Stimulated activated CD4-positive, alpha-beta T cell treated with anti-CD3 and anti-CD28 coated beads, TNF-alpha, amount 100 ng/mL, for 1 hour (primary cell): ENCODE measurements at places on chromosomes 1 and 21.

GRCh38 chr21:46168659-46169386 is 13.4 kb upstream of the FTCD start:
- no peak for DNase-seq

DNA sequence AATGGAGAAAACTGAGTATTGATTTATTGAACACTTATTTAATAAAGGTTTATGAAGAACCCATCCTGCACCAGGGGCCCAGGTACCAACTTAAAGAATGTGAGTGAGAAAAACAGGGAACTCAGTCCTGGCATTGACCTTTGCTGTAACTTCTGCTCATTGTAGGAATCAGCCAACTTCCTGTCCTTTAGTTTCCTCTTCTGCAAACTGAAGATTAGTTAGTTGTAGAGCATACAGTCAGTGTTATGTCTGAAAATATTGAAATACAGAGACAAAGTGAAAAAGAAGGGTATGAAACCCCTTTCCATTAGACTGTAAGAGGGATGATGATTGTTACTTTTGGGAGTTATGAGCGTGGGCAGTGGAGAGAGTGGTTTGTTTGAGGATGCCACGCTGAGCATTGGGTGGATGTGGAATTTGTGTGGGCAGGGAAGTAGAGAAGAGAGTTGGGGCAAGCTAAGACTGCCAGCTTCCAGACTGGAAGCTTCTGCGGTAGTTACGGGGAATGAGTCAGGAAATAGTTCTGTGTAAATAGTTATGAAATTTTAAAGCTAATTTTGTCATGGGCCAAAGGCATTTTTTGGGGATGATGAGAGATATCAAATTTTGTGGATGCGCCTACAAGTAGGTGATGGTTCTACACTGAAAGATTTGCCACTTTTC is 89.2 kb downstream of the GPR88 start:
- no peak for DNase-seq

GRCh38 chr1:8494681-8495080 is 176.8 kb downstream of the SLC45A1 start:
- DNase-seq: no peak

DNA sequence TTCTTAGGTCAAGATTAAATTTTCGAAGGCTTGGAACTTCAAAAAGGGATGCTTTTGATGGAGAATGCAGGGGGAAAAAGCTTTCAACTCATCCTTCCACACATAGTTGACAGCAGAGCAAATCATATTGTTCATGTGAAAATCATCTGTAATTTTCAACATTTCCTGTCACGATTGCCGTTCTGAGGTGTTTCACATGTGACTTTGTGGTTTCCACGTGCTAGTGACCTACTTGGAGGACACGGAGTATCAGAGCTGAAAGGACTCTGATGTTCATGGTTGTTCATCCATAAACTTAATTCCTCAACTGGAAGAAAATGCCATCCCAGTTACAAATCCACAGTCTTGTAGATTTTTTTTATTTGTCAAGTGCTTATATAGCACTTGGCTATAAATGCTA is 79.1 kb downstream of the ZP4 start:
- no peak for DNase-seq

DNA sequence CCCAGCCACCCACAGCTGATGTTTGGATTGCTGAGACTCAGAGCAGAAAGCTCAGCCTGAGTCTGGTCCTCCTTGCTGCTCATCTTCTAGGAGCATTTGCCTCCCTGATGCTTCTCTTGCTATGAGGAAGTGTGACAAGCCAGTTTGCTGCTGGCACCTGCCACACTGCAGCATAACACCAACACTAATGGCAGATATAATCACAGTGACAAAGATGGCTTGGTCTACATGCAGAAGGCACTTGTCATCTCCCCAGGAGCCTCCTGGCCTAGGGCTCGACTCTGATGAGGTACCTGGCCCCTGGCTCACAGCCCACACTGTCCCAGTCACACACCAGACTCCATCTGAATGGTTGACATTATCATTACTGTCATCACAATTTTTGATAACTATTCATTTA is 13.9 kb upstream of the PSMB2 start:
- DNase-seq: no peak

DNA sequence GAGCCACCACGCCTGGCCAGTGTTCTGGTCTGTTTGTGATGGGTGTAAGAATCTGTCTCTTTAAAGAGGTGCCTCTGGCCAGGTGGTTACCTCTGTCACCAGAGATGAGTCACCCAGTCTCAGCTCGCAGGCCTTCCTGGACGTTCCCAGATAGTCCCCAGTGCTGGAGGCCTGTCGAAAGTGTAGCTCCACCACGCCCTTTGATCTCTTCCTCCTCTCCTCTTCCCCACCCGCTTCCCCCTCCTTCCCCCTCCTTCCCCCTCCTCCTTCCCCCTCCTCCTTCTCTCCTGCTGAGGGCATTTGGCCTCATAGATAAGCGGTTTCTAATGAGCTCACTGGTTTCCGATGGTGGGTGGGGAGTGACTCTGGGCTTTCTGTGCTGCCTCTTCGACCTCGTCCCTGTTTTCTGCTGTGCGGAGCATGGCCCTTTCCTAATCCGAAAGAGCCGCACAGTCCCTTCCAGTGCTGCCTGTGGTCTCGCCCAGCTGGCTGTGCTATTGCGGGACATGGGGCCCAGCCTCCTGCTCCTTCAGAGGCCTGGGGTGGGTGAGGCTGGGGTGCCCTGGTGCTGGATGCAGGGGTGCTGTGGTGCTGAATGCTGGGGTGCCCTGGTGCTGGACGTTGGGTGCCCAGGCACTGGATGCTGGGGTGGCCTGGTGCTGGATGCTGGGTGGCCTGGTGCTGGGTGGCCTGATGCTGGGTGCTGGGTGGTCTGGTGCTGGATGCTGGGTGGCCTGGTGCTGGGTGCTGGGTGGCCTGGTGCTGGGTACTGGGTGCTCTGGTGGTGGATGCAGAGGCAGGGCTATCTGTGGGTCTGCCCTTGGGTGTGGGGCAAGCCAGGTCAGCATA is 19.2 kb downstream of the AGPAT3 start:
- DNase-seq: no peak

DNA sequence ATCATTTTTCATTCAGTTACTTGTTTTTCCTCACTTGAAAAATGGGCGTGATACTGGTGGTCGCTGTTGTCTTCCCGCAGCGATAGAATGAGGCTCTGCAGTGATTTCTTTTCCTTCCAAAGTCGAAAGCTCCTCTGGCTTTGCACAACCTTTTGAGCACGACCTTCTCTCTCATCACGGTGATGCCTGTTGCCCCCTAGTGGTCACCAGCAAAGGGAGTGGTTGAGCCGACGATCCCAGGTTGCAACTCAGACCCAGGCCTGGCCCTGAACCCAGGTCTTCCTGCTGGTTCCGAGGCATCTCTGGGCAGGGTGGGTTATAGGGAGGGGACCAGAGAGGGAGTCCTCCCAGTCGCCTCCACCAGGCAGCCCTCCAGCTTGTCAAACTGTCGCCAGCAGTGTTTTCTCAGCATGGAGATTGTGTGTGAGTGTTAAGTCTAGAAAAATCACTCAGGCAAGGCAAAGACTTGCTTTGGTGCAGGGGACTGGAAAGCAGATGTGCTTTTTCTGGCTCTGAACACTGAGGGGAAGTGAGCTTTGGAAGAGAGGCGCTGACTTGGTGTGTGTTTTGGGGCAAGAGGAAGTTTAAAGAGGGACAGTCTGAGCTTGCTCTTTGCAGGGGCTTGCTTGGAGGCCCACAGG is 285.3 kb downstream of the CAMTA1 start:
- peak; percentile 3 for DNase-seq

DNA sequence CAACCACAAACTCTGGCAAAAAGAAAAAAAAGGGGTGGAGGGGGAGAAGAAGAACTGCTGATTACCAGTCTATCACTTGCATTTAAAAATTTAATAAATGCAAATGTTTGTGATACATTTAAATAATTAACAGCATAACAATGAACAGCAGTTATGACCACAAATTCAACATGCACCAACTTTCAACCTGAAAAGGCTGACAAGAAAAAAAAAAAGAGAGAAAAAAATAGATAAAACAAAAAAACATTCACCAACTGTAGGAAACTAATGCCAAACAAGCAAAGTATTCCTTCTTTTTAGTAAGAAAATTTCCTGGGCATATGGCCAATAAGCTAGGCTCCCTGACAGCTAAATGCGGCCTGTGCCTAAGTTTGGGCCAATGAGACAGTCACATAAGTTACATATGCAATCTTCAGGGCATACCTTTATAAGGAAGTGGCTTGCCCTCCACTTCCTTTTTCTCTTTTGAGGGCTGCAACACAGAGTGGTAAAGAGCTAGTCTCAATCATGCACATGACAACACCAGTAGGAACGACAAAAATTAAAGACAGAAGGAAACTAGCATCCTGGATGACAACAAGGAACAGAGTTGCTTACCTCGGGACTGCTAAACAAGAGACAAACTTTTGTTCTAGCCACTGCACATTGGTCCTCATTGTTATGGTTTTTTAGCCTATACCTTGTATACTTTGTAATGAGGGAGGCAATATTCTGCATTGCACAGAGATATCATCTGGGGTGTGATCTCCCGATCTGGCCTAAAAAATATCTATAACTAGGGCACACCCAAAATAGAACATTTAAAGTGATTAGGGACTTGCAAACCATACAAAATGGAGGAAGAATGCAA is 24.2 kb upstream of the PHTF1 start:
- DNase-seq: peak; percentile 14

DNA sequence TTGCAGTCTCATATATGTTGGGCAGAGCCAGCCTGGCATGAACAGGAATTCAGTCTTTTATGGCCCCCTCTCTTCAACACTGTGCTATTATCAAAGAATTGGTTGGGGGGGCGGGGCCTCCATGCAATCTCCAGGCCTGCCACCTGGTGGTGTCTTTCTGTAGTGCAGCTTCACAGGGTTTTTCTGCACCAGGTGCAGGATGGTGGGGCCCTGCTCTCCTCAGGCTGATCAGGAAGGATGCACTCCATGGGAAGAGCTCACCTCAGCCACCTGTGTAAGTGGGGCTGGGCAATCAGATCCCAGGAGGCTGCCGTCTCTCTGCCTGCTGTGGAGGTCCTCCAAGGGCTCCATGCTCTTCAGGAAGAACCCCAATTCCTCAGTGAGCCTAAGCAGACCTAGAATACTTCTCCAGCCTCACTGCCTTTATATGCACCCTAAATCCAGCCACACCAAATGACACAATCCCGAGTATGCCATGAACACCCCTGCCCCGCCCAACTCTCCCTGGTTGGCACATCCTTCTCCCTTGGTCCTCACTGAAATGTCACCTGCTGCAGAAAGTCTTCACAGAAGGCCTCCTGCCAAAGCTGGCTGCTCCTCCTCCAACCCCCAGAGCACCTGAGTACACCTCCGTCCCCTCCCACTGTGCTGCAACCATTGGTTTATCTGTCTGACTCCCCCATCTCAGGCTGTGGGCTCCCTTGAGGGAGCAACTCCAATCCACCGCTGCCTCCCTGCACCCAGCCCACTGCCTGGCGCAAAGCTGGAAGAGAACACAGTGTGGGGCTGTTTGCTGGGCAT is 16.5 kb downstream of the STK40 start:
- DNase-seq: peak; percentile 83

DNA sequence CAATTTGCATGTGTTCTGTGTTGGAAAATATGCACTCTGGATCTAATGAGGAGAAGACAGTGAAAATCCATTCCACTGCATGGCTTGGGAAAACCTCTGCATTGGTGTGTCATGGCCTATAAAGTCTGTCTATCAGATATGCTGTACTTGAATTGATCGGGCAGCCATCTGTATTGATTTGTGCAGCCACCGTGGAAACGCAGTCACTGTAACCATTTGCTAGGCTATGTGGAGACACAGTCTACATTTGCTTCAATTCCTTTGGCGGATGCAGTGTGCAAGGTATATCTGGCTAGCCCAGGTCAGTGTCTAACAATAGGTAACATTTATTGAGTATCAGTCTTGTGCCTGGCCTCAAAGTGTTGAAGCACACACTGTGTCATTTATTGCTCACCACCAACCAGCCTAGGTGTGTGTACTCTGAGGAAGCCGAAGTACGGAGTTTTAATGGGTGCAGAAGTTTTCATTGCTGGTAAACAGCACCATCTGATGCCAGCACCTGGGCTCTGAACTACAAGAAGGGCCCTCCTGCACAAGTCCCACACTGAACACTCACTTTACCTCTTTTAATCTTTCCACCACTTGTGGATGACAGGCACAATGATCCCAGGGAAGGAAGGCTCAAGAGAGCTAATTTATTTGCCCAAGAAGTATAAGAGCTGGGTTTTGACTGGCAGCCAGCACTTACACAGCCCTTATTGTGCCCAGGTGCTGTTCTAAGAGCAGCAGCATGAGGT is 83.4 kb downstream of the DAB1 start:
- no peak for DNase-seq

DNA sequence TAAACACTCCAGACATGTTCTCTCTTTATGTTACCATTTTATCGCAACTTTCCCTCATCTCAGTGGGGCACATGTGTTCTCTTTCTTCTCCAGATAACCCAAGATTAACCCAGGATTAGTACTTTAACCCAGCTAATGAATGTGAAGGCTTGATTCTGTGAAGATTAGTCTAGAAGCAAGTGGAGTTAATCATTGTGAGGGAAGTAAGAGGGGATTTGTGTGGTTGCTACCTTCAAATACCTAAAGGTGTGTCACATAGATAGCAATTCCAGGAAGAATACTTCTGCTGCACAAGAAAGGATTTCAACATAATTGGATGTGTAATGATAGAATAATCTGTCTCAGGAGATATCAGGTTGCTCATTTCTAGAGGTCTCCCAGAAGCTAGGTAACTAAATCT is 327.1 kb downstream of the PBX1 start:
- no peak for DNase-seq

DNA sequence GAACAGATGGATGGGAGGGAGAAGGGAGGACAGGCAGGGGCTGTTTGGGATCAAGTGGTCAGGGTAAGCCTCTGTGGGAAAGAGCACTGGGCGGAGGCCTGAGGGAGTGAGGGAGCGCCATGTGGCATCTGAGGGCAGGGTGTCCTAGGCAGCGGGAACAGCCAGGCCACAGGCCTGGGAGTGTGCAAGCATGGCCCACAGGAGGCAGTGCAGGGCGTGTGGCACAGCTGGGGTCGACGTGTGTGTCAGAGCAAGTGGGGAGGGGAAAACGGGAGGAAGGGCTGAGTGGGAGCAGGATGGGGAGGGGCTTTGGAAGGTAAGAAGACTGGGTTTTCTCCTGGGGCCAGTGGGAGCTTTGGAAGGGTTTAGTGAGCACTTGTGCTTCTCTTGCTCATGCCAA is 143.4 kb downstream of the SYF2 start:
- DNase-seq: no peak

GRCh38 chr1:170823120-170823519 is 112.2 kb upstream of the MROH9 start:
- DNase-seq: no peak

DNA sequence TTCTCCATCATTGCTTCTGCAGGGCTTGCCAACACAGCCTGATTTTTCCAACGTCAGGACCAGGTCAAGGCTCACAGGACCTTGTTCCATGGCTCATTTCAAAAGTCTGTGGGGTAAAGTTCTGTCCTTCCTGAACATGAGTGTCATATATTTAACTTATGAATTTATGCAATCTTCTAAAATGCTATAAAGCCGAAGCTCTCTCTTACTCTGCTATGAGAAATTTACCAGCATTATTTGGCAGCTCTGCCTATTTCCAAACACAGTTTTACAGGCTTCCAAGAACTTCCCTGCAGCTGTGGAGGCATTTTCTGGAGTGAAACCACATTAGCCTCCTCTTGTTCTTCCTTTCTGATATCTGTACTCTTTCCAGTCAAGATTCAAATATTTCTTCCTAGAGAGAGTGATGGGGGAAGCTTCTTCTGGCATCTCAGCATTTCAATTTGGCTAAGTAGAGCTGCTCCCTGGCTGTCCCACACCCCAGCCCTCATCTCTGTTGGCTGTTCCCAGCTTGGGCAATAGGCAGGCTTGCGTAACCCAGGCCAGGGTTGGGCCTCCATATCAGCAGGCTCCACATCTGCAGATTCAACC is 15.6 kb upstream of the HMGCS2 start:
- DNase-seq: no peak
